Ecto neural progenitor cell (in vitro differentiated cells): ENCODE measurements at places on chromosomes 11 and 22.

GRCh38 chr11:2677127-2677526 lies 22.7 kb downstream of the KCNQ1OT1 start:
- no peak for DNase-seq

- DNase-seq: no peak
Measured at GRCh38 chr22:42947211-42947990, 67.5 kb downstream of the PACSIN2 start.

DNA sequence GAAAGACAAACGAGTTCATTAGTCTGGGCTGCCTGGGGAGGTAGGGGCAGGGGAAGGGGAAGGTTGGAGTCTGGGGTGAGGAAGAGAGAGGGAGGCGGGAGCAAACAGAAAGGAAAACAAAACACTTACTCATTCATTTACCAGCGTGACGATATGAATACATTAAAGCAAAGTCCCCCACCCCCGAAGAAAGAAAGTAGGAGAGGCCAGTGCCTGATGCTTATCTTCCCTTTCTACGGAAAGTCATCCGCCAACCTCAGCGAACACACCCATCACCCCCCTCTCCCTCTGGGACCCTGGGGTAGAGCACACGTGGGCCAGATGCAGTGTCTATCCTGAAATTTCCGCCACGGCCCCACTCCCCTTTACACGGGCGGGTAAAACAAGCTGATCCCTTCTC lies 13.7 kb downstream of the ABCC8 start:
- DNase-seq: no peak

GRCh38 chr22:29519996-29520395 lies 33.6 kb downstream of the THOC5 start:
- DNase-seq: no peak

DNA sequence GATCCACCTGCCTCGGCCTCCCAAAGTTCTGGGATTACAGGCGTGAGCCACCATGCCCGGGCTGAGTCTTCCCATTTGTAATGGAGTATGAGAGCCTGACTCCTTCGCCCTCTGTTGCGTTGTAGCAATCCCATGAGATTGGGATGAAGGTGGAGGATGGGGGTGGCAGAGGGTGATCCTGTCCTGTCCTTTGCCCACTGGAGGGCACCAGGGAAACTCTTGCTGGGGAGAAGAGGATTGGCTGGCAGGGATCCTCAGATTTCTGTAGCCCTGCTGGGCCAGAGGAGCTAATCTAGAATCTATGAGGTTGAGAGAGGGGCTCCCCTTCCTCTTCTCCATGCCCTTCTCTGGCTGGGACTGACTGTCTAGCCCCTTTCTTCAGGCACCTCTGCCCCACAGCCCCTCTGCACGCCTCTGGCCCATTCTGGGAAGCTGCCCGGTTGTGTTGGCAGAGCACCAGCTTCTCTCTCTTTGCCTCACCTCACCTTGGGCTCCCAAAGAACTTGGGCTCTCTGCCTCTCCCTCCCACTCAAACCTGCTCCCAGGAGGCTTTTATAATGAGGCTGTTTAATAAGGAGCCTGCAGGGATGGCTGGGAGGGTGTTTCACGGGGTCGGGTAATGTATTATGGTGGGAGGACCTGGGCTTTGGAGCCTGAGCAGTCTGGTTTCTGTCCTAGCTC lies 9.5 kb upstream of the CATSPER1 start:
- DNase-seq: no peak

DNA sequence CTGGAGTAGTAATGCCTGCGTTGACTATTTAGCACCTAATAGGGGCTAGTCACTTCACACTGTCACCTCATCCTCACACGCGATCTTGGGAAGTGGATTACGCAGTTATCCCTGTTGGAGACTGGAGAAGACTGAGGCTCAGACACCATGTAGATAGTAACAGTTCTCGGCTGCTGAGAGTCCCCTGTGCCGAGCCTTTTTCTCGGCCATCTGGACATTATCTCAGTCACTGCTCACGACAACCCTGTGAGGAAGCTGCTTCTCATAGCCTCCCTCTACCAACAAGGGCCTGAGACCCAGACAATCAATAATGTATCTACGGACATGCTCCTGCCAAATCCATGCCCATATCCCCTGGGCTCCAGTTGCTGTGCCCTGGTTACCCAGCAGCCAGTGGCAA lies 25.9 kb downstream of the SCUBE1 start:
- DNase-seq: no peak

DNA sequence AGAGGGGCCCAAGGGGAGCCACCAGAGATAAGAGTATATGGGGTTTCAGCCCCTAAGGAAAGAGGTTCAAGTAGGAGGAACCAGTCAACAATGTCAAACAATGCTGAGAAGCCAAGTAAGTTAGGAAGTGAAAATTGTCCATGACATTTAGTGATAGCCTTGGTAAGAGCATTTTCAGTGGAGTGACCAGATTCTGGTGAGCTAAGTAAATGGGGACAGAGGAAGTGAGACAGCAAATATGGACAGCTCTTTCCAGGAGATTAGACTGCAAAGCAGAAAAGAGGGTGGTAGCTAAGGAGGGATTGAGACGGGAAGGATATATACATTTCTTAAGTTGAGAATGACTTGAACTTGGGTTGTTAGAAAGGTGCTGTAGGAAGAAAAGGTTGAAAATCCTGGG lies 22.9 kb downstream of the POLD3 start:
- no peak for DNase-seq

- no peak for DNase-seq
Measured at GRCh38 chr11:114571712-114572111, 12.0 kb upstream of the NXPE1 start.

DNA sequence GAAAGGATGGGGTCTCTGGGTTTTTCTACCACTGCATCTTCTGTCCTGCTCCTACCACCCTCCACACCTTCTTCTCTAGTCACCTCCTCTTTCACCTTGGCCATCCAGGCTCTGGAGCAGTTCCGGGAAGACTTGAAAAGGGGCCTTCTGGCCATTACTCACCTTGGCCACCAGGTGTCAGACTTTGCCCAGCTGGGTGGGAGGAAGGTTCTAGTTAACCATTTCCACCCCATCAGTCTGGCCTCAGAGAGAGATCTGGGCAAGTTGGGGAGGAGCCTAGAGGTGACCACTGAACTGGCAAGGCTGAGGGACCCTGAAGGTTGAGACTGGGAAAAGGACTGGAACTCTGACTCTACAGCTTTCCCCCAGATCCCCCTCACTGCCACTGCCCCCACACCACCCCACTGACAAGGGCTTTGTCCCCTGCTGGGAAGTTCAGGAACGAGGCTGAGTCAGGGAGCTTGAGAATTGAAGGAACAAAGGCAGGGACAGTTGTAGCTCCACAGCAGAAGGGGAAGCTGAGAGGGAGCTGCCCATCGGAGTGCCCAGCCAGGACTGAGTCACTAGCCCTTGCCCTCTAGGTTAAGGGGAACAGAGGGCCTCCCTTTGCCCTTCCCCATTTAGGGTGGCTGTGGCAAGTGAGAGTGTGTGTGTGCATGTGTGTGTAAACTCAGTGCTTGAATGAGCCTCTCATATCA lies 3.7 kb upstream of the POLD4 start:
- peak; percentile 82 for DNase-seq

DNA sequence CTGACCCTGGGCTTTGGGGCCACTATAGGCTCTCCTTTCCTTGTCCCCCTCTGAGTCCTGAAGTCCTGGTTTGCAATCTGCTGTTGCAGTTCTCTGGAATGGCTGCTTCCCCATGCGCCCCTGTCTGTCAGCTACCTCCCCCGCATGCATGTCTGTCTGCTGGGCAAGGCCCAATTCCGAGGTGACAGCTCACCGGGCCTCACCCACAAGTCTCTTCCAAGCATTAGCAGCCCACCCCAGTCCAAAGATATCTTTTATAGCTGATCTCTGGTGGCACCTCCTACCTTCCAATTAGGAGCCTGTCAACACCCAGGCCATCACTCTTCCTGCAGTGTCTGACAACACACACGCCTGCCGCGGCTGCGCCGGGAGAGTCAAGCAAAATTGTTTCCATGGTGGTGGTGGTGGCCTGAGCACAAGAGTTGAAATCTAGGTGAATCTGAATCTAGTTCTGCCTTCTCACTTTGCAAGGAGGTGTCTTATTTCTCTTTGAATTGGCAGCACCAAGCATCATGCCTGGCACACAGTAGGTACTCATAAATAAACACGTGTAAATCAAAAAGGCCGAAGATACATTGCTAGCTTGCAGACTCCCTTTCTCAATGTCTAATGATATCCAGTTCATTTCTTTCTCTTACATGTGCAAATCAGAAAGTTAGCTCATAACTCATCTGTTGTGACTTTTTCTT lies 1.2 kb upstream of the LMO2 start:
- no peak for DNase-seq

DNA sequence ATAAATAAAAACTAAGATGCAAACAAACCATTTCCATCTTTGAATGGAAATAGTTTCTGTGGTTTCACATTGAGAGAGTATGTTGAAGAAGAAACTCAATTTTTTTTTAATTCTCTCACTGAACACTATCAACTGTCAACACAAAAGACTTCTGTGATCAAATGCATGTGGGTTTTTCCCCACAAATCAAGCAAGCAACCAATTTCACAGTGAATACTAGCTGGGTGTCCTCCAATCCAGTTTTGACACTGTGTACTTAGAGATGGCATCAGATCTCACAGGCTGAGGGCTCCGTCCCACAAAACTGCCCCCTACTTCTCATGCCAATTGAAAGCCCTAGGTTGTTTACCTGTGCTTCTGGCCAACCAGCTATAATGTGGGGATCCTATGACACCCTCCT lies 34.5 kb downstream of the CTSC start:
- no peak for DNase-seq

GRCh38 chr22:20981787-20982562 lies at the start of gene LZTR1:
TSS of gene LZTR1 (plus strand) at chr22:20982297. CDS start at chr22:20982372, 75 bp downstream.
- peak; percentile 90 for DNase-seq

- DNase-seq: peak; percentile 37
Measured at GRCh38 chr11:69357458-69358397, 63.8 kb downstream of the MYEOV start.

- DNase-seq: peak; percentile 85
Measured at GRCh38 chr11:613369-613968, 2.3 kb downstream of the IRF7 start.
